ENCODE measurements at places on chromosomes 5 and 9.

DNA sequence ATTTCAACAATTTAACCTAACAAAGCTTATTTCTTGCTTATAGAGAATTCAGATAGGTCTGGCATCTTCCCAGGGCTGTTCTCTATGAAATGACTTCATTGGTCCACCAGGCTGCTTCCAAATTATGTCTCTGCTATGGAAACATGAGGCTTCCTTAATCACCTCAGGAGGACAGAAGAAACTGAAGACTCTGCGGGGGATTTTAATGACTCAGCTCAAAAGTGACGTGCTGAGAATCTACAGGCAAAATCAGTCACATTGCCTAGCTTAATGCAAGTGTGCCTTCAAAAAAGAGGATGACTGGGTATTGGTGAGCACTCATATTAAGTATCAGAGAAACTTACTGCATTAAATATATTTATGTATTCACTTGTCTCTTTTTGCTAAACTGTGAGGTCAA, 315.5 kb upstream of the RGMB start:
- no peak for DNase-seq

DNA sequence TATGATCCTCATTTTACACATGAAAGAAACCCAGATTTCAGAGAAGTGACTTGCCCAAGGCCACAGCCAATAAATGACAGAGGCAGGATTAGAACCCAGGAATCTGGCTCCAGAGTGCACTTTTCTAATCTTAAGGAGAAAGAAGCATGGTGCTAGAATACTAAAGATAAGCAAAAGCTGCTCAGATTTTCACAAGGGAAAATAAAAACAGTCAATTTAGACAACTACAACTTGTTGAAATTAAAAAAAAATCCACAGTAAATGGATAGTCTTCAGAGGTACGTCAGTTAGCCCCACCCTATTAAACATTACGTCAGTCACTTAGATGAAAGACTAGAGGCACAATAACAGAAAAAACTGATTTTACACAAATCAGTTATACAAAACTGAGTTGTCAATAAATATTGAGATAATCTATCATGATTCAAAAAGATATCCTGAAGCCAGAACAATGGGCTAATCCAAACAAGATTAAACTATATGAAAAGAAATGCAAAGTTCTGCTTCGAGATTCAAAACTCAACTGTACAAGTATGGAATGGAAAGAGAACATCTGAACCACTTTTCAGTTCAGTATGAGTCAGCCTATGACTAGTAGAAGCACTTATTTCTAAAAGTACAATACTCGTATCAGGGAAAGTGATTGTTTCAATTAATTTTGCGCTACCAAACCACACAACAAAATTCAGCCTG, 9.3 kb downstream of the TMEM245 start:
- DNase-seq, result no peak

GRCh38 chr5:16037121-16037845, 142.3 kb downstream of the MARCHF11 start:
- no peak for DNase-seq

DNA sequence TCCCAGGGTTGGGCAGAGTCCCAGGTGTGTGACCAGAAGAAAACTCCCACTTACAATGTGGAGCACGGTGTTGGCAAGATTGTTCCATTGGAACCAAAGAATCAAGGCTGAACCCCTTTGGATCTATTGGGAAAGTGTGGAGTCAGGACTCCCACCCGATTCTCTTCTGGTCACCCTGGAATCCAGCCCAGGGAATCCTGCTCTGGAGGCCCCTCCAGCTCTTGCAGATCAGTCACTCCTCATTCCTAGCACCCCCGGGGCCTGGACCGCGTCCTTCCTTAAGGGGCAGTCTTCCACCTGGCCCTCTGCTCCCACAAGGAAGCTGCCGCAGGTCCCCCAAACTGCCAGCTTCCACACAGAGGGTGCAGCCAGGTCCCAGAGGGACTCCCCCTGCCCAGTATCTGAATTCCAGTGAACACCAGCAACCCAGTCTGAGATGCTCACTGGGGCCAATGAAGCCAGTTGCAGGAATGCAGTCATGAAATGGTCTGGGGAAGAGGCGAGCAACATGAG, 170.1 kb downstream of the GADD45G start:
- DNase-seq, result no peak

GRCh38 chr9:126459126-126459525, 132.5 kb downstream of the MVB12B start:
- no peak for DNase-seq

- DNase-seq, result no peak
These were observed 29.0 kb upstream of the CDH18 start for GRCh38 chr5:20017021-20017420.

DNA sequence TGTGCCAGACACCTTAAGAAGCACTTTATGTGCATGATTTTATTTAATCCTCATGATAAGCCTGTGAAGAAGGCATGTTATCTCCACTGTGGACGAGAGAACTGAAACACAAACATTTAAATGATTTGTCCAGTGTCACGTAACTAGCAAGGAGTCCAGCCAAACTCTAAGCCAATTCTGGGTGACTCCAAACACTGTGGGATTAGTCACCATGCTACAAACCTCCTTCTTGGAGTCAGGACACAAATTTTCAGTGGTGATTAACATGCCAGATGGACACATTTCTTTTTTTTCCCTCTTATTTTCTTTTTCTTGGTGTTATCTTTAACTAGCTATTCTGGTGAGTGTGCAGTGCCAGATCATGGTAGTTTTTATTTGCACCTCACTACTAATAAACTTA, 316.8 kb downstream of the NDUFS4 start:
- DNase-seq, result no peak

DNA sequence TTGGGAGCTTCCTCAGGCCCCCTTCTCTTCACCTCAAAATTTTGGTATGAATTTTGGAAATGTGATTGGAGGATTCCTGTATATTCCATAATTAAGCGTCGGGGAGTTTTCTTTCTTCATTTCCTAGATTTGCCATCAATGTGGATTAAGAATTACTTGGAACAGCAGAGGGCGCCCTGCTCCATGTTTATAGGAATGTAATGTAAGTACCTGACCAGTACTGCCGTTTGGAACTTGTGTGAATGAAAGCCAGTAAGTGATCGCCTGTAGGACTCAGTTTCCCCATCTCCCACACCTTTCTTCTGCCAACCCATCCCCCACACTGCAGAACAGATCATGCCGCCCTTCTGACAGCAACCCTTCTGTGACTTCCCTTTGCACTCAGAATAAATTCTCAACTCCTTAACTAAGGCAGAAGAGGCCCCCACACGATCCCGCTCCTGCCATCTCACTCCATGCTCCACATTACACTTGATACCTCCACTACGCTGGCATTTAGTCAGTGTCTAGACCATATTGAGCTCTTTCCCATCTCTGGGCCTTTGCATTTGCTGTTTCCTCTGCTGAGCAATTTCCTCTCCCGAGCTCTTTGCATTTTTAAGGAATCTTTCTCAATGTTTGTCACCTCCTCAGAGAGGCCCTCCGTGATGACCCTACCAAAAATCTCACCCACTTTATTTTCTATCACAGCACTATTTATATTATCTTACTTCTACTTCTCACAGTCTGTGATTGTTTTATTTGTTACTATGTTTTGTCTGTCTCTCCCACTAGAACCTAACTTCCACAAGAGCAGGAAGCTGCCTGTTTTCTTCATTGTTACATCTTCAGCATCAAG, 79.5 kb upstream of the HTR4 start:
- peak; percentile 77 for DNase-seq

DNA sequence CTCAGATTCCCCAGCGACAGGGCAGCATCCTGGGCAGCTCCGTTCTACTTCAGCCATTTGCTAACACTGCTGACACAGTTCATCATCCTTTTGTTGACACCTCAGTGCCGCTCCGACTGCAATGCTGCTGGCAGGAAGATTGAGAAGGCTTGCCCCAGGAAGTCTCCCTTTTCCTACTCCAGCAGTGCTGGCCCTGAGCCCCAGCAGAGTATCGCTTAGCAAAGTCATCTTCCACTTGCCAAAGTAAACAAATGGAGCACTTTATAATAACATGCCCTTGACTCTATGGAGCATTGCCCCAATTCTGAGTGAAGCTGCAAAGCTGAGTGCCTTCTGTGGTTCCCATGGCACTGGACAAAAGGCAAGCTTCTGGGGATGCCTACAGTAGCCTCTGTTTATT, 32.2 kb downstream of the PRLR start:
- DNase-seq, result no peak

DNA sequence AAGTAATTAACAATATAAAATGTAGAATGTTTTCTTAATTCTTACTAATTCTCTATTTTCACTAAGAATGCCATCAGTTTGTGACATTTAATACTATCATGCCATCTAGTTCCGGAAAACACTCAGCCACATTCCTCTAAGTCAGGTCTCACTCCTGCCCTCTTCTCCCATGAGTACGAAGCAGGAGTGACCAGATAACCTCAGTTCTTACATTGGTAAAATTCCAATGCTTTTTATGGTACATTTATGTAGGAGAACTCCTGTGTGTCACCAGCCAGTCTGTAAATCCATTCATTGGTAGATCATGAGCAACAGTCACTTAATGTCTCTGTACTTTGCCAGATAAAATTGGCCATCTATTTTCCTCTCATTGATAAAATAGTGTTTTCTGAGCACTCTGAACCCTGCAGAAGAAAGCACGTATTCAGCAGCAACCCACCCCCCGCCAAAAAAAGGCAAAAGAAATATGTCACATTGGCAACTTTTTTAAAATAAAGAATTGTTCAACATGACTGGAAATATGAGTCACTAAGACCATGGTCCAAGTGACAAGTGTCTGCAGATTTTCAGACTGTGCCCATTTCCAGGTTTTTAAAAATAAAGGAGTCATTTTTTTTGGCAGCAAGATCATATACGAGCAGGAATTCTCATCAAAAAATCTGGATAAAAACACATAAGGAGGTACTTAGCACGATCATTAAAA, 11.8 kb downstream of the GLIS3 start:
- DNase-seq, result no peak

GRCh38 chr9:7533376-7534090, 266.0 kb downstream of the DMAC1 start:
- DNase-seq, result no peak

- no peak for DNase-seq
These were observed 34.8 kb upstream of the PRDM12 start for GRCh38 chr9:130629443-130630070.

GRCh38 chr5:36705055-36705454, 98.6 kb downstream of the SLC1A3 start:
- DNase-seq, result no peak

- peak; percentile 95 for DNase-seq
These were observed 19.7 kb upstream of the GARNL3 start for GRCh38 chr9:127244609-127245601.

GRCh38 chr5:78537821-78538220, 110.8 kb downstream of the LHFPL2 start:
- peak; percentile 68 for DNase-seq

GRCh38 chr5:72817076-72817481, 618 bp downstream of the TNPO1 start:
- DNase-seq, result peak; percentile 40

- DNase-seq, result no peak
These were observed 210.6 kb downstream of the GOLPH3 start for GRCh38 chr5:31963358-31964006.

GRCh38 chr9:129408535-129409215, 212.2 kb downstream of the C9orf50 start:
- no peak for DNase-seq

DNA sequence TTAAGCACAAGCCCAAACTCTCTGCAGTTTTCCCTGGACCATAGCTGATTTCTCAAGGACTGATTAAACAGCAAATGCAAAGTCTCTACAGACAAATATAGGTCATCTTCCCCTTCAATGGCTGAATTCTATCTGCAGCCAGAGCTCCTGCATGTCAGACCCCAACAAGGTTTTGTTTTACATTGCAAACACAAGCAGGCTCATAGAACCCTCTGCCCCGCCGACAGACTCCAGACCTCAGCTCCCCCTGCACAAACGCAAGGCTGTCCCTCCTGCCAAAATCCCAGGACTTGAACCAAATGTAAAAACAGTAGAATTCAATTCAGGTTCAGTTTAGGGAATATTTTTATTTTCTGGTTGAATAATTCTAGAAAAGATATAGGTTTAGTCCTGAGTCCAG, 526.7 kb upstream of the TRPC7 start:
- no peak for DNase-seq

DNA sequence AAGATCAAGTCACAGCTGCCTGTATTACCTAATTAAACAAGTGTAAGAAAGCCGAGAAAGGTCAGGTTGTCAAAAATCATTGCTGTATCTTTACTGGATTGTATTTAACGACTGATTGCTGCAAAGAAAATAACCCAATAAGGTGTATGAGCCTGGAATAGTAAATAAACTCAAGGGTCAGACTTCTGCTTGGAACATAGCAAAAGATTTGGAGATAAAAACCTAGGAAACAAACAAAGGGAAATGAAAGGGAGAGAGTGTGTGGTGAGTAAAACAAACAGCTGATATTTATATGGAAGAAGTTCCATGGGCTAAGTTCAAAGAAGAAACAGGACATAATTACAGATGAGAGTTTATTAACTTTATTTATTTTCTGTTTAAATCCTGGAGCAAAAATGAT, 354.0 kb downstream of the TLR4 start:
- no peak for DNase-seq

DNA sequence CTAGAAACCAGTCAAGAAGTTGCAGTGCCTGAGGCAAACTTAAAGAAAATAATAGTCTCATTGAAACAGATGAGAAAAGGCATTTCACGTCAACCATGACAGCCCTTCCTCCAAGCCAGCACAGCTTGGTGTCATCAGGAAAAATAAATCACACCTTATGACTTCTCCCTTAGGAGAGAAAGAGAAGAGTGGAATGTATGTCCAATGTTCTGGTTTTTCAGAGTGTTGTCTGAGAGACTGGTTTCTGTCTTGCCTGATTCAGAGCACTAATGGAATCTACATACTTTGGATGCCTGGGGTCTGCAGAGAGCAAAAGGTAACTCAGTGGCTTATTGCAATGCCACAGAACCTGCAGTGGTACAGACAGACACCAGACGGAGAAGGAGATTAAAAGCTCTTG, 105.5 kb upstream of the PDE4D start:
- DNase-seq, result peak; percentile 98

DNA sequence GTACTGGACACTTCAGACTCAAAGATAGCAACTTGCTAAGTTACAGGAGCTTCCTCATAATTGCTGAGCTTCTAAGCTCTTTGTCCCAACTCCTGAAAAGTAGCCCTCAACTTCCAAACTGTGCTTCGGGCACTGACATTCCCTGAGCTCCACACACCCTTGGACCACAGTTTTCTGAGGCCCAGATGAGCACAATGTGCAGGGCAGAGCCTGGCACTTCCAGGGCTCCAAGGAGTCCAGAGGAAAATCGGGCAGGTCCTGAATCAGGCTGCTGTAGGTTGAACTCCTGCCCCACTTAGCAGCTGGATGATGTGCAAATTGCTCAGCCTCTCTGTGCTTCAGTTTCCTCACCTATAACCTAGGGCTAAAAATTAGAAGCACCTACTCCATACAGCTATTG, 54.6 kb upstream of the KCNIP1 start:
- no peak for DNase-seq

- DNase-seq, result no peak
These were observed 15.0 kb downstream of the FBXO38 start for GRCh38 chr5:148398698-148399121.

- no peak for DNase-seq
These were observed 174.3 kb downstream of the TAF11L14 start for GRCh38 chr5:17808566-17808965.
